ENCODE measurements at places on chromosomes 1 and 21.

- DNase-seq = no peak
These were observed 9.7 kb upstream of the FMOD start for GRCh38 chr1:203360547-203361185.

GRCh38 chr21:41836166-41837015, 42.8 kb downstream of the PRDM15 start:
- DNase-seq = no peak

DNA sequence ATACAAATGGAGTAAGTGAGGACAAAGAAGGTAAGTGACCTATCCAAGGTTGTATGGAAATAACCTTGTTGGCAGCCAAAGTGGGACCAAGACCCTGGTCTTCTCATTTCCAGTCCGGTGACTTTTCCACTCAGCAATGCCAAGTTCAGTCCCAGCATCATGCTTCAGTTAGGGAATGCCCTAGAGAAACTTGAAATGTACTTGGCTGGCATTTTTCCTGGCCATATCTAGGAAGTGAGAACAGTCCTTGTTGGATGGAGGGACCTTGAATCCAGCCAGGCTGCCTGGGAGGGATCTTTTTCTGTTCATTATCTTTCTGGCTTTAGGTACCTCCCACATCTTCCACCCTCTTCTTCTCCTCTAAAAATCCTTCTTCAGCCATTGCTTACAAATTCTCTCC, 76.8 kb upstream of the UBE2U start:
- DNase-seq = no peak

DNA sequence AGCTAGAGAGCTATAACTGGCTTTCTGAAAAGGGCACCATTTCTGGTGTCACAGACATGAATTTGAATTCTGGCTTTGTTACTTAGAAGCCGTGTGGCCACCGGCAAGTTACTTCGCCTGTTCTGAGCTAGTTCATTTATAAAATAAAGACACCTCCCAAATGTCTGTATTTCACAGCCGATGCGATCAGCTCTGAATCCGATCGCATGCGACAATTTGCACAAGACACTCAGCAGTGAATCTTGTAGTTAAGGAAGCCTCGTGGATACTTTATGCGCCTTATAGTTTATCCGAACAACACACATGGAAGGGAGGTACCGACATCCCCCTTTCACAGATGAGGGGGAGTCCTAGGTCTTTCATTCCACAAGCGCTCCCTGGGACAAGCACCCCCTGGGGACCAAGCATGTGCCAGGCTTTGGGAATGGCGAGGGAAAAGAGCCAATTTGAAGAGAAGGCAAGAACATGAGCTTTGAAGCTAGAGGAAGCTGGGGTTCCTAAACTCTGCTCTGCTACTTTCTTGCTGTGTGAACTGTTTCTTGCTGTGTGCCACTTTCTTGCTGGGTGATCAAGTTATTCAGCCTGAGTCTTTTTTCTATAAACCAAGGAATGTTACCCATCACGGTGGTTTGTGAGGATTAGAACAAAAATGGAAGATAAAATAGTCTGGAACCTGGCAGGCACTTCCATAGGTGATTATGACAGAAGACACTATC, 3.9 kb downstream of the ID3 start:
- no peak for DNase-seq

DNA sequence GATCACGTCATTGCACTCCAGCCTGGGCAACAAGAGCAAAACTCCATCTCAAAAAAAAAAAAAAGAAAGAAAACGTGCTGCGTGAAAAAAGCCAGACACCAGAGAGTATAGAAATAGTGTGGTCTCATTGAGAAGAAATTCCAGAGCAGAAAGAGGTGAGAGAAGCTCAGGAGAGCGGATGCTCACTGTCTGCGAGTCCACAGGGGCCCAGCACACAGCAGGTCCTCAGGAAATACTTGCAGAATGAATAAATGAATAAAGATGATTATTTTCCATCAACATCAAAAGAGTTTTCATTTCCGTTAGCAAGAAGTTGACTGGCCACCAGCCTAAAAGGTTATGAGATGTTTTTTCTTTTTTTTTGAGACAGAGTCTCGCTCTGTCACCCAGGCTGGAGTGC, 14.4 kb downstream of the CASP9 start:
- DNase-seq = no peak

All from stimulated activated CD4-positive, alpha-beta T cell treated with anti-CD3 and anti-CD28 coated beads, TNF-alpha, amount 100 ng/mL, for 1 hour (primary cell).